Fibroblast of skin of right quadriceps (primary cell): ENCODE measurements at places on chromosomes 16 and 17.
A peak's percentile ranks its signal among the peaks of the same experiment; 100 is the strongest.

DNA sequence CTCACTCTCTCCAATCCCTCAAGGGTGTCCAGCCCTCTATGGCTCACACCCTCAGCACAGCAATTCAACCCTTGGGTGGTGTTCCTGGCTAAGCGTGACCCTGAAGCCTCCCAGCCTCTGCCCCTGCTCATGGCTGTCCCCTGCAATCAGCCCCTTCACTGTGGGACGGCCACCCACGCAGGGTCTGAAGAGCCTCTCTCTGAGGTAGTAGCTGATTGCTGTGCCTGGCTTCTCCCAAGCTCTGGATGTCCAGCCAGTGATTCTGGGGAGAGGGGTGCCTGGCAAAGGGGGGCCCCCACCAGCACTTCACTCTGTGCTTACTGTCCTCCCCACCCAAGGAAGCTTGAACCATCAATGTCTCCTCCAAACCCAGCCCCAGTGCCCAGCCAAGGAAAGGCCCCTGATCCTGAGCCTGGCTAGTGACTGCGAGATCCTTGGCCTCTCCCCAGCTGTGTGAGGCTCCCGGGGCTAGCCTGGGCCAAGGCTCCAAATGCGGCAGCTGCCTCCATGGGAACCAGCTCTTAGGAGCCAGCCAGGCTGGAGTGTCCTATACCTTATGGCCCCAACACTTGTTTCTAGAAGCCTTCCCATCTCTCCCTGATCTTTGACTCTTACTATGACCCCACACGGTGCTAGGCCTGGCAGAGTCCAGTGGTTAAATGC is 9.9 kb downstream of the MTSS2 start:
- no peak for DNase-seq

DNA sequence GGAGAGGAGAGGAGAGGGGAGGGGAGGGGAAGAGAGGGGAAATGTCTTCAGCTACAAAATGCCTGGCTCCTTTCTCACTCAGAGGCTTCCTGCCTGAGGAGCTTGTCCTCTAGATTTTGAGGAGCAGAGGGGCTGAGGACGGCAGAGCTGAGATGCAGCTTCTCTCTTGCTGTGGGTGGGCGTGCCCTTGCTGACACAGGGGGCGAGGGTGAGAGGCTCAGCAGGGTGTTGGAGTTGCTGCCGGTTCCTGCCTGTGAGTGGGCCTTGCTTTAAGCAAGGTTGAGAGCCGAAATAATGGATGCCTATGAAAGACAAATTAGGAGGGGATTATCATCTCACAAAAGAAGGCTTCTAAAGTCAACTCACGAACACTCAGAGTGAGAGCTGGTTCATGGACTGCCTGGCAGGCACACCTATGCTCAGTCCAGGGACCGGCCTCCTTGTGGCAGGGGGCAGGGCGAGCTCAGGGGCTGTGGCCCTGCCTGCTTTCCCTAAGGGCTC is 215.6 kb downstream of the MSI2 start:
- no peak for DNase-seq

- peak; percentile 71 for DNase-seq
Observed at GRCh38 chr17:77247048-77247541, 106.3 kb downstream of the SEC14L1 start.

DNA sequence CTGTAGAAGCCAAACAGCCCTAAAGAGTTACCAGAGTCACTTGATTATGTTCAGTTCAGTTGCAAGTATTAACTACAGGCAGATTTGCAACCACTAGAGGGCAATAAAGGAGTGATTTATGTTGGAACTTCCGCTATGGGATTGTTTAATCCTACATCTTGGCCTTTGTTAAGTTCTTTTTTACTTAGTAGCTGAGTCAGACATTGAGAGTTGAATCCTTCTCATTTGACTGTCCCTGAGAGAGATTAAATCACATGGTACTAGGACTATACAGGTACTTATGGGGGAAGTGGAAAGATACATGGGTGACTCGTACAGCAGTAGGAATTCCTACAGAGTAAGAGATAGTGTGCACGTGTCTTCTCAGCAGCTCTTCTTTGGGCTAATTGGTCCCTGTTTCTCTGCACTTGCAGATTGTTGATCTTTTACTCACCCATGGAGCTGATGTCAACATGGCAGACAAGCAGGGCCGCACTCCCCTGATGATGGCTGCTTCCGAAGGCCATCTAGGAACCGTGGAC is 40.3 kb downstream of the CYB561 start:
- peak; percentile 88 for DNase-seq

GRCh38 chr17:73430848-73431247 is 119.0 kb upstream of the CDC42EP4 start:
- no peak for DNase-seq

- DNase-seq = no peak
Observed at GRCh38 chr17:58412961-58413586, 4.3 kb downstream of the RNF43 start.

DNA sequence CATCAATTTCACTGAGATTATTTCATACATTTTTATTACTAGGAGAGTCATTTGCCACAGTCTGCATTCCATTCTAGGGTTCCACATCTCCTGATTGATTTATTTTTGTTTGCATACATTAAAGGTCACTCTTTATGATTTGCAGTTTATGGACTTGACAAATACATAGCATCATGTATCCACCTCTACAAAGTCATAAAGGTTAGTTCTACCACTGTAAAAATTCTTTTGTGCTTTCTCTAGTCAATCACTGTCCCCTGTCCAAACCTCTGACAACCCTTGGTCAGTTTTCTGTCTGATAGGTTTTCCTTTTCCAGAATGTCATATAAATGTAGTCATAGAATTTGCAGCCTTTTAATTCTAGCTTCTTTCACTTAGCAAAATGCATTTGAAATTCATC is 434.6 kb upstream of the MON1B start:
- DNase-seq = no peak

- DNase-seq = no peak
Observed at GRCh38 chr16:86355951-86356350, 154.4 kb upstream of the FOXF1 start.

- DNase-seq = no peak
Observed at GRCh38 chr16:79328402-79329165, 272.0 kb downstream of the MAF start.

DNA sequence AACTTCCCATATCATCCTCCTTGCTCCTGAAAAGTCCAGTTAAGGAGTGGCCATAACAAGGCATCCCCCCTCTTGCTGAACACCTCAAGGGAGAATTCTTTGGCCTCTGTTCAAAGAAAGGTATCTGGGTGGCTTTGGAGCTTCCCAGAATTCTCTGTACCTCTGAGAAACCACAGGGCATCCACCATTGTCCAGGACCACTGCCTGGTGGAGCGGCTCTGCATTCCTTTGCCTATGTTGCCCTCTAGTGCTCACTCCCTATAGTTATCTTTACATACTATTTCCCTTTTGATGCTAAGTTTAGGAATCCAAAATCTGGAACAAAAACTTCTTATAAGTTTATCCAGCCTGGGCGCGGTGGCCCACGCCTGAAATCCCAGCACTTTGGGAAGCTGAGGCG is 30.3 kb downstream of the CHD9NB start:
- peak; percentile 42 for DNase-seq
